Muscle of leg (tissue), 16 donors: ENCODE measurements at places on chromosomes 7 and 10. TPM values are rescaled to one million over a fixed set of nuclear protein-coding genes. Genes with fewer than 3 reads are reported as not detected.

- peak; percentile 57 for DNase-seq
Observed at GRCh38 chr7:24812305-24812945, 55.2 kb upstream of the GSDME start.

GRCh38 chr10:13871011-13871410, 284.2 kb downstream of the PRPF18 start:
- DNase-seq = no peak

- peak; percentile 91 for DNase-seq
Observed at GRCh38 chr7:99040104-99040958, 103.6 kb downstream of the SMURF1 start.

- DNase-seq = no peak
Observed at GRCh38 chr7:20971219-20971618, 184.5 kb upstream of the SP8 start.

DNA sequence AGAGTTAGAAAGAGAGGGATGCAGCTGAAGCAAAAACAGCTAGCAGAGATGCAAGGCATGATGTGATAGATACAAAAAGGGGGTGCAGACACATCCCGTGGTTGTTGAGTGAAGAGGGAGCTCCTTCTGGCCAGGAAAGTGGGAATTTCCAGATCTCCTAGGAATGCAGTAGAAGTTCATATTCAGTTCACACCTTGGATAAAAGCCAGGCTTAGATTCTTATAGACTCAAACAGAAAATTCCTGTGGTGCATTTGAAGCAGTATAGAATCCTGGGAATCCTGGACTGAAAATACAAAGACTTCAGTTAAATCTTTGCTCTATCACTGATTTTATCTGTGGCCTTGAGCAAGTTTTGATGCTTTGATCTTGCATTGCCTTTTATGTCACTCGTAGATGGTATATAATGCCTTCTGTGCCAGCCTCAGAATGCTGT, 33.9 kb downstream of the SGPL1 start:
- peak; percentile 71 for DNase-seq

DNA sequence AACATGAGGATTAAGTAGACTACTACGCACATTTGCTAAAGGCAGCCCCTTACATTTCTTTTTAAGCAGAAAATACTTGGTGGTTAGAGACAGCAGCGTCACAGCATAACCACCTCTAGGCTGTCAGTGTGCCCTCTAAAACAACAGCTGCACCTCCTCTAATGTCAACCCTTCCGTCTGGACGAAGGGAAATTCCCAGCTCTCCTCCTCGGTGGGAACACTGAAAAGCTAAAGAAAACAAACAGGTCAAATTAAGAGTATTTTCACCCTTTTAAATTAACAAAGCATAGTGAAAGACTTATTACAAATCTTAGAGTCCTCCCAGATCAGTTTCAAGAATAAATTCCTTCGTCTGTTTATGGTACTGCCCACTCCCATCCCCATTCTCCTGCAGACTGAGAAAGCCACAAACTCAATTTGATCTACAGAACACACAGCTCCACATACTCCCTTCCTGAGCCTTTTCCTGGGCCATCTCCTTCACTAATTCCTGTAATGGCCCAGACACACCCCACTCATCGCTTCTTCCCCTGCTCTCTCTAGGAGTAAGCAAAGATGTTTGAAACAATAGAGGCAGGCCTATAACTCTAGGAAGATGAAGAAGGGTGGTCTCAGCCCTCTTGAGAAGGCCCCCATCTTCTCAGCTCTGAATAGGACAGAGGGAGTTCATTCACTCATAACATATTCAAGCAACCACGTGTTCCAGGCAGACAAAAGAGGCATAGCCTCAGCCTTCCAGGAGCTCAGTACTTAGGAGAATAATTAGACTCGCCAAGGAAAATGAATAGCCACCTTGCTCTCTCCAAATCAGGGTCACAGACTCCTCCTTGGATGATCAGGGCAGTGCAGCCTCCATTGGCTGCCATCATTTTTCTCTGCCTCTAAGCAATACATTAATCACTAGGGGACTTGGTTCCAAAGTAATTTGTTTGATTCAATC, 47.5 kb upstream of the HNRNPH3 start:
- peak; percentile 21 for DNase-seq

DNA sequence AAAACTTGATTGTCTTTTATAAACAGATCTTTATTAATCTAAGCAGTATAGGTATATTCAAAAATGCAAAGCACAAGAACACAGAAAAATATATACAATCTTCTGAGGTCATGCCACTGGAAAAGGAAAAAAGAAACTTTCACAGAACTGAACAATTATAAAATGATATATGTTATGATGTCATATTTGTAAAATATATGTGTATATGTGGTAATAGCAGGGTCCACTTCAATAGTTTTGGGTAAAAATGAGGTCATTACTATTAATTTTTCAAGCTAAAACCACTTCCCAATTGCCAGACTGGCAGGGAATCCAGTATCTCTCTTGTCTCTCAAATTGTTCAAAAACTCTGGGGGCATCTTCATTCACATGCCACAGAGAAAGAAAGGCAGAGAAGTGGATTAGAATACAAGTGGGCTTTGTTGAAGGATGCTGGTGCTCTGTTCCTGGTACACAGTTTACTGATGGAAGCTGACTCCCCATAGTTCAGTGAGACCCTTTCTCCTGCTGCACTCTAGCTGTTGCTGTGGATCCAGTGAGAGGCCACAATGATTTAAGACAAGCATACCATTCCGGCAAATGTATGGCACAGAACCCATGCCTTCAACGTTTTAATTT, 19.7 kb downstream of the CTNNA3 start:
- no peak for DNase-seq

DNA sequence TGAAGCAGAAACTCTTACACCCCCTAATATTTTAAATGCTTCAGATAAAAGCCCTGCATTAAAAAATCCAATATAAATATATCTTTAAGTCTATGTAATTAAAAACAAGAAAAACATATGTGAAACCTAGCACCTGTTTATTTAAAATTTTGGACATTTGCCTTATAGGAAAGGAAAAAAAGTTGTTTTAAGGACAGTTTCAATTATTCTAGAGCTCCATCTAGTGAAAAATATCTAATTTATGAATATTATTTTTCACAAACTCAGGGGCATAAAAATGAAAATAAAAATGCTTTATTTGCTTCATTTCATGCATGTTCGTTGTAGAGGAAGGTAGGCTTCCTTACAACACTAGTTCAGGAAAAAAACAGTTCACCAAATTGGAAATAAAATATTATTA, 26.1 kb downstream of the ENKUR start:
- DNase-seq = peak; percentile 46

GRCh38 chr7:75817116-75817515, 3.5 kb upstream of the CCL24 start:
- DNase-seq = no peak

DNA sequence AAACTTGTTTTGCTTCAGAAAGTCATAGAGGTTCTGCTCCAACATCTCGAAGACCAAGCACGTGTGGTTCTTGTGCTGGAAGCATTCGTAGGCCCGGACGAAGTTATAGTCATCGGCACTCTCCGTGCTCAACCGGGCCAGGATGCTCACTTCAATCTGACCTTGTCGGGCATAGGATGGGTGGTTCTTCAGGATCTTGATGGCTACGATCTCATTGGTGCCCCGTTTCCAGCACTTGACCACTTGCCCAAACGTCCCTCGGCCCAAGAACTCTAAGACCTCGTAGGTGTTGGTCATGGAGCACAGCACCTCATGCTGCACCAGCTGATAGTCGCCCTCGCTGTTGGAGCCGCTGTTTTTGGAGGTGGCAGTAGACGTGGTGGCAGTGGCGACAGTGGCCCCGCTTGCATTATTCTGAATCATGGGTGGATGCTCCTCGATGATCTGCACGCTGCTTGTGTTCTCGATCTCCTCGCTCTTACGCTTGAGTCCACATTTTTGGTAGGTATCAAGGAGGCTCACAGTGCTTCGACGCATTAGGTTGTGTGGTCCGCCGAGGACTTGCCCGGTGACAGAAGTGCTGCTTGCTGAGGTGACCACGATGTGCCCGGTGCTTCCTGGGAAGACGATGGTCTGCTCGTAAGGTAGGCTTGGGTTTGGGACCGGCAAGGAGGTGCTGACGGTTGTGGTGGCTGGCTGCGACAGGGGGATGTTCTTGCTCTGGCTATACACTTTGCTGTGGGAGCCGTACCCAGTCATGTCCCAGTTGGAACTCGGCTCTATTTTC, 61.4 kb downstream of the HIPK2 start:
- no peak for DNase-seq

GRCh38 chr10:97384156-97384555, 17.0 kb downstream of the RRP12 start:
- no peak for DNase-seq

DNA sequence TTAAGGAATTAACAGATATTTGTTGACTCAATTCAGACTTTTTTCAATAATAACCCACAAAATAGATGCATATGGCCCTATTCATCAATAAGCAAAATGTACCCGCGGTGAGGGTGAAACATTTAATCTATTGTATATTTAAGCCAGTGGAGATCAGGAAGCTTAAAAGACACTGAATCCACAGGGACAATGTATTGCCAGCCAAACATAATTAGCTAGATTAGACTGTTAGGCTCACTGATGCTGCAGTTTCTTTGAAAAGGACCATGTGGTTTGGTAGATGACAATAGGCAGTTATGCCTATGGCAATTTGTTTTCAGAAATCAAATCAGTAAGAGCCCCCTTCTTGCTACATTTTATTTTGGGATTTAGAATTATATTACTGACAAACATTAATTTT, 87.3 kb upstream of the PLXDC2 start:
- DNase-seq = no peak

DNA sequence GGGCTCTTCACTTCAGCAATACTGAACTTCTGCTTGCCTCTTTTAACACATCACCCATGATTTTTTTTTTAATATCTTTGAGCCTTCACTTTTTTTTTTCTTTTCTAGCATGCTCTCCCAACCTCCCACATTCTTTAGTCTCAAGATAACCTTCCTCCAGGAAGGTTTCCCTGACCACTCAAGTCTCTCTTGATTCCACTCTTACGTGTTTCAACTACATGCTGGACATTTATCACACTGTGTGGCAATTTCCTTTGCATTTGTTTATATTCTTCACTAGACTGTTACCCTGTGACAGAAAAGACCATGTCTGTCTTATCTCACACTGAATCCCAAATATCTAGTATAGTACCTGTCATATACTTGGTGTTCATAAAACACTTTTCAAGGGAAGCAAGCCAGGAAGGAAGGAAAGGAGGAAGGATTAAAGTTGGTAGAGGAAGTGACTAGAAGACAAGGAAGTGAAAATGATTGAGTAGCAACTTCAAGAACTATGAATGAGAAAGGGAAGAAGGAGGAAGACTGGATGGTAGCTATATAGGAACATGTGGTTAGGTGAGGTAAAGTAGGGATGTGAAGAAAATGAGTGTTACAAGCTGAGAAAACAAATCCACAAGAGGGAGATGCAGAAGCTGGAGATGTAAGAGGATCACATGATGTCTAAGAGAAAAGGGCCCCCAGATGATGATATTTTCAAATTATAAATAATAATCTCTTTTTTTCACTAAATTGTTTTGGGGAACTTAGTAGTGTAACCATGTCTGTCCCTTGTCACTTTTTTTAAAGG, 40.4 kb downstream of the IFIT5 start:
- no peak for DNase-seq

DNA sequence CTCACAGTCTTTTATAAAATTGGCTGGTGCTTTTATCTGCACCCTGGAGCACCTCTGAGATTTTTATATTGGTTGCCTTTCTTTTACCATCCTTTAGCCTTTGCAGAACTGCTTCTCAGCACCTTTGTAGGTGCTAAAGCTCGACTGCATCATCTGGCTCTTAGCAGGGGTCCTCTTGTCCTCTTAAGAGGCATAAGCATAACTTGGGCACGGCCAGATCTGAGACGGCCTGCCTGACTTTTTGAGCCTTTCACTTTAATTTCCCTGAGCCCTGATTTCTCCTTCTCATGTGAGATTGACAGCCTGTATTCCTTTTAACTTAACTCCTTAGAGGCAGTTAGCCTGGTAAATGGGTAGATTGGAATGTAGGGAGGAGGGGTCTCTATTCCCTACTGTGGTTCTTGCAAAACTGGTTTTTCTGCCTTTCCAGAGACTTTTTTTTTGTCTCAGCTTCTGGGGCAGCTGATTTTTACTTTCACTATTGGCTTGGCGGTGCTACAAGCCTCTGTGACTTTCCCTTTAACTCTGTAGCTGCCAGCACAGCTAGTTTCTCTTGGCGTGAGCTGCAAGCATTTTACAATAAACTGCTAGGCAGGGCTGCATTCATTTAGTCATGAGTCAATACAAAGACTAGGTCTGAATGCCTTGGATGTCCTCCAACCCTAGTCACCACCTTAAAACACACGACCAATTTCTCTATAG, 24.0 kb downstream of the ZPBP start:
- peak; percentile 71 for DNase-seq

GRCh38 chr10:62961951-62962523, 145.9 kb upstream of the EGR2 start:
- peak; percentile 67 for DNase-seq

- no peak for DNase-seq
Observed at GRCh38 chr7:11193888-11194287, 220.2 kb downstream of the PHF14 start.

- no peak for DNase-seq
Observed at GRCh38 chr7:151007469-151007898, 16.7 kb downstream of the NOS3 start.

- DNase-seq = peak; percentile 15
Observed at GRCh38 chr7:75988568-75989499, 5.6 kb downstream of the TMEM120A start.

DNA sequence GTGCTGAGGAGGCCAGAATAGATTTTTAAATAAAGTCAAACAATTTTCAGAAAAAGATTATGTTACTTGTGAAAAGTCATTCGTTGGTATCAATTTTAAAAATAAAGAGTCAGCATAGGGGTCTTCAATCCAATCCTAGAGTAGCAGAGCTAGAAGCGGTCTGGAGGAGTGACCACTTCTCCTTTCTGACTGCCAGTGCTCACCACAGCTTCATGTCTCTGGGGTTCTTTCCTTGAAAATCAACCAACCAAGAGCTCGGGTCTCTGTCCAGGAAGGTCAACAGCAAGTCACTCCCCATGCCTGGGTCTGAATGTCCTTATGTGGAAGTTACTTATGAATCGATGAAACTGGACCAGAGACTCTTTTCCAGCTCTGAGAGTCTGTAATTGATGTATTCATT, 14.3 kb downstream of the PTPRN2 start:
- no peak for DNase-seq

- no peak for DNase-seq
Observed at GRCh38 chr7:142420554-142421362, 162.9 kb upstream of the PRSS58 start.

GRCh38 chr7:33129806-33130153, 416 bp downstream of the BBS9 start:
- no peak for DNase-seq

GRCh38 chr7:44309271-44310091, 15.9 kb downstream of the CAMK2B start:
- peak; percentile 75 for DNase-seq

ACSM6 gene
- not detected for polyA plus RNA-seq

ZNF777 gene
- polyA plus RNA-seq = 10.9 TPM

CARD11 gene
- polyA plus RNA-seq = 0.19 TPM

RHOBTB1 gene
- 20.5 TPM for polyA plus RNA-seq

EVX1 gene
- not detected for polyA plus RNA-seq

SDHAF3 gene
- 24.6 TPM for polyA plus RNA-seq

NUPR2 gene
- not detected for polyA plus RNA-seq

HOXA2 gene
- 3.1 TPM for polyA plus RNA-seq

CYP2C19 gene
- not detected for polyA plus RNA-seq

PDZD7 gene
- 0.41 TPM for polyA plus RNA-seq

FAM131B gene
- 1.5 TPM for polyA plus RNA-seq

ABCA13 gene
- polyA plus RNA-seq = 0.06 TPM
